ENCODE measurements at places on chromosomes 5 and 9.
A peak's percentile ranks its signal among the peaks of the same experiment; 100 is the strongest.

DNA sequence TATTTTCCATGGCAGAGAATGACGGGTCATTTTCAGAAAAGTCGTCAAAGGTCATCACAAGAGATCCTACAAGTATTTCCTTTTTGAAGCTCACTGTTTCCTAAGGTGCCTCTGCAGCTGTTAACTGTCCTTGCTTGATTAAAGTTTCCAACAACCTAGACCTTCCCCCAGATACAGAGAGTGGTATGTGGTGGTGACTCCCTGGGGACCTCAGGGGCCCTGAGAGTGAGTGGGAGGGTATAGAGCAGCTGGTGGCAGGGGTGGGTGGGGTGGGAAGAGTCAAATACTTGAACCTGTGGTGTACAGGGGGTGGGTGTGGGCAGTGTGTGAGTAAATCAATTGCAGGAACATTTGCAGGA lies 1.6 kb upstream of the CD72 start:
- no peak for DNase-seq

DNA sequence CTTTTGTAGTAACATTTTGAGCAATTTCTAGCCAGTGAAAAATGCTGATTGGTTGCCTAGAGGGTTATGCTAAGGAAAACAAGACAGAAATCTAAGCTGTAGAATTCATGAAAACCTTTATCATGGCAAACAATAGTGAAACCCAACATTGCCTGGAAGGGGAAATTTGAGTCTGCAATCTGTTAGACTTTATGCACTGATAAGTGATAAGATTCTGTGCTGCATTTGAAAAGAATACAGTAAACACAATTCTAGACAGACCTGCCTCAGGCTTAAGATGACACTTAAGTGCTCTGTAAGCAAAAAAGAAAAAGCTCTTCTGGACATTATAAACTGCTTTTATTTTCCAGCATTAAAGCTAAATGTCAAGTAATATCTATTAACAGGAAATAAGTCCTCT lies 519.3 kb downstream of the ISL1 start:
- DNase-seq: no peak

DNA sequence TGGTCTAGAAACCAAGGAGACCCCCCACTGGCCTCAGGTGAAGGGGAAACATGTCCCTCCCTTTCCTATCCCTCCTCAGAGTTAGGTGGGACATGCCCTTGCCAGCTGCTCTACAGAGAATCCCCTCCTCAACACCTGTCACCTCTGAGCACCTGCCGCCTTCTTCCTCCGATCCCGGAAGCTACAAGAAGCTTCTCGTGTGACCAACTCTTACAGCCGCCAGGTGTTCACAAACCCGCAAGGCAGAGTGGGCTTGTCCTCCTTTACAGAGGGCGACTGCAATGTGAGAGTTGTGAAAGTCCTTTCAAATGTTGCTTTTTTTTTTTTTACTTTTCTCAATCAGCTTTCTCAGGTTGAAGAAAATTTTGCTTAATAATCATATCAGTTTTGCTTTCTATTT lies 3.7 kb upstream of the ICE1 start:
- no peak for DNase-seq

DNA sequence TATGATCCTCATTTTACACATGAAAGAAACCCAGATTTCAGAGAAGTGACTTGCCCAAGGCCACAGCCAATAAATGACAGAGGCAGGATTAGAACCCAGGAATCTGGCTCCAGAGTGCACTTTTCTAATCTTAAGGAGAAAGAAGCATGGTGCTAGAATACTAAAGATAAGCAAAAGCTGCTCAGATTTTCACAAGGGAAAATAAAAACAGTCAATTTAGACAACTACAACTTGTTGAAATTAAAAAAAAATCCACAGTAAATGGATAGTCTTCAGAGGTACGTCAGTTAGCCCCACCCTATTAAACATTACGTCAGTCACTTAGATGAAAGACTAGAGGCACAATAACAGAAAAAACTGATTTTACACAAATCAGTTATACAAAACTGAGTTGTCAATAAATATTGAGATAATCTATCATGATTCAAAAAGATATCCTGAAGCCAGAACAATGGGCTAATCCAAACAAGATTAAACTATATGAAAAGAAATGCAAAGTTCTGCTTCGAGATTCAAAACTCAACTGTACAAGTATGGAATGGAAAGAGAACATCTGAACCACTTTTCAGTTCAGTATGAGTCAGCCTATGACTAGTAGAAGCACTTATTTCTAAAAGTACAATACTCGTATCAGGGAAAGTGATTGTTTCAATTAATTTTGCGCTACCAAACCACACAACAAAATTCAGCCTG lies 9.3 kb downstream of the TMEM245 start:
- DNase-seq: no peak

- no peak for DNase-seq
Measured at GRCh38 chr9:125591245-125591644, 115.8 kb downstream of the MAPKAP1 start.

GRCh38 chr5:122680623-122681350 lies 94.1 kb upstream of the SNX2 start:
- no peak for DNase-seq

DNA sequence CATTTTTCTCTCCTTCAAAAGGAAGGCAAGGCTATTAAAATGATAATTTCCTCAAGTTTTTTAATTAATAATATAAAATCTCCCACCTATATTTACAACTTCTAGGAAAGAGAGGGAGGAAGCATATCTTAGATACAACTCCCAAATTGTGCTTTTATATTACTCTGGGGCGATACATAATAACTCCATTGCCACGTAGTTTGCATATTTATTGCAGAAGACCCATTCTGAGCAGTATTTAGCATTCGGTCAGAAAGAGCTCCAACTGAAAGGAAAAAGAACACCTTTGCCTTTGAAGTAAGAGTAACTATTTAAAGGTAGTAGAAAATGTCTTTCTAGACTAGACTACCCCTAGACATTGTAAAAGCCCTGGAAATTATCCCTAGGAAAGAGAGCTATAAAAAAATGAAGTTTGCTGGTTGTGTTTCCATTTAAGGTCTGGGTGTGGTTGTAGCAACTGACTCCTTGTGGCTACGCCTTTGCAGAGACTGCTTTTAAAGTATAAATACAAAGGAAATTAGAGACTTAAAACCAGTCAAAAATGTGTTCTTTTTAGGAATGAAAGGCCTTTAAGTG lies 566.1 kb downstream of the ZNF608 start:
- no peak for DNase-seq

DNA sequence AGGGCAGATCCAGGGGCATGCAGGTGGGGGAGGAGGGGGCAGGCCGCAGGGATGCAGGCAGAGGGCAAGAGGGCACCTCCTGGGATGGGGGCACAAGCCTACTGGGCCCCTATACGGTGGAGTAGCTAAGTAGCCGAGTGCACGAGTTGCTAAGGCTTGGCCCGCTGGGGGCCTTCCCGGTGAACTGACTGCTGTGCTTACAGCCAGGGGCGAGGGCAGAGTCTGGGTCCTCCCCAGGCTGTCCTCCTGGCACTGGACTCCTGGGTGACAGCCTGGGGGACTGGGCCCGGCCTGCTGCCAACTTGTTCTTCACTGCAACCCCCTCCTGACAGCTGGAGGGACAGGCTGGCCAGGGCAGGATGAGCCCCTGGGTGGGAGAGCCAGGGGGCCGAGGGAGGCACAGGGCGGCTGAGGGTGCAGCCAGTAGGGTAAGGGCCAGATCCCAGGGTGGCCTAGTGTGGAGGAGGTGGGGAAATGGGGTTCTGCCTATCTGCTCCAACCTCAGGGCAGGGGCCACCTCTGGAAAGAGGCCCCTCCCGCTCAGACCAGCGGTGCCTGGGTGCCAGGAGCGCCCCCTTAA lies 1.7 kb upstream of the EGFL7 start:
- no peak for DNase-seq

GRCh38 chr5:148607406-148607805 lies 46.9 kb downstream of the HTR4 start:
- no peak for DNase-seq

GRCh38 chr5:35856765-35857351 lies at the start of gene IL7R:
IL7R (plus strand) TSS chr5:35856891; CDS start chr5:35856978, 87 bp downstream.
- no peak for DNase-seq

GRCh38 chr5:58666141-58666540 lies 83.3 kb downstream of the RAB3C start:
- DNase-seq: no peak

- DNase-seq: no peak
Measured at GRCh38 chr9:109052416-109052815, 39.1 kb upstream of the CTNNAL1 start.

GRCh38 chr5:102959055-102959454 lies 160.9 kb downstream of the GIN1 start:
- DNase-seq: no peak

- DNase-seq: no peak
Measured at GRCh38 chr9:127991757-127992274, 11.0 kb upstream of the EEIG1 start.

DNA sequence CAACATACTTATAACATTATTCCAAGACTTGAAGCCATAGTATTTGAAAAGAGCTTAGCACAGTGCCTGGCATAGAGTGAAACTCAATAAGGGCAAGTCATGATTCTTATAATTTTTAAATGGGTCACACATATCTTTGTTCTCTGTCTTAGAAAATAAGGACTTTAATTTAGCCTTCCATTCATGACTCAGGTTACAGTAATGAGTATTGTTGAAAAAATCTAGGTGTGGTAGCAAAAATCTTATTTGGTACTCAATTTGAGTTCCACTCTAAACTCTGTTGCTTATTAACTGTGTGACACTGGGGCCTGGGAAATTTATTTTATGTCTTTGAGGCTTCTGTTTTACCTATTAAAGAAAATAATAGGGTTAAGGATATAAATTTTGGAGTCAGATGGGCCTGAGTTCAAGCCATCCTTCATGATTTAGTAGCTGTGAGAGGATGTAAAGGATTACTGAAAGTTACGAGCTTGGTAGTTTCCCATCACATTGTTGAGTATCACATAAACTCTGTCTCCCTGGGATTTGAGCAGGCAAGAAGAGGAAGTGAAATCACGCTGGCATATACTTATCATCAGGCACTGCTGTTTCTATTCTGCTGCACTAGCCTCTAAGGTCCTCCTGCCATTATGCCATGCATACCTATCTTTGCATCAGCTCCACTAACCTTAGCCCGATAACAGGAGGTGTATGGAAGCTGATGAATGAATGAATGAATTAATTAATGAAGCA lies 1.5 kb downstream of the SPINK9 start:
- DNase-seq: no peak

- DNase-seq: no peak
Measured at GRCh38 chr5:115389799-115390382, 93.4 kb upstream of the CCDC112 start.

GRCh38 chr9:113609562-113610318 lies 146.2 kb downstream of the RGS3 start:
- DNase-seq: peak; percentile 95

GRCh38 chr5:73373814-73374510 lies 74.6 kb downstream of the FOXD1 start:
- DNase-seq: no peak

- no peak for DNase-seq
Measured at GRCh38 chr5:180350296-180350695, 2.8 kb downstream of the GFPT2 start.

DNA sequence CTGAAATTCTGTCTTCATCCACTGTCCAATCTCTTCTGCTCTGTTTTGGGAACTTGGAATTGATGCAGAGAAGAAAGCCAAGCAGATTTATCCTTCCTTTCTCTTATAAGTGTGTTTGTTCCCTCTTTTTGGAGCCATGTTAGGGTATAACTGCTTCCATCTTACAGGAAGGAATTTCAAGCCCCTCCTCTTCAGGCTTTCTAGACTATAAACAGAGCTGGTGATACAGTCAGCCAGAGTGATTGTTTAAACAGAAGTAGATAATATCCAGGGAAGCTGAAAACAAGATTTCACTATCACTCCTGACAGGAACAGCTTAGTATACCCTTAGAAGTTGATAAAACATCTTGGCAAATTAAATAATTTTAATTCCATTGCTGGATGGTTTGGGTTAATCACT lies 102.1 kb upstream of the DMRT1 start:
- no peak for DNase-seq

DNA sequence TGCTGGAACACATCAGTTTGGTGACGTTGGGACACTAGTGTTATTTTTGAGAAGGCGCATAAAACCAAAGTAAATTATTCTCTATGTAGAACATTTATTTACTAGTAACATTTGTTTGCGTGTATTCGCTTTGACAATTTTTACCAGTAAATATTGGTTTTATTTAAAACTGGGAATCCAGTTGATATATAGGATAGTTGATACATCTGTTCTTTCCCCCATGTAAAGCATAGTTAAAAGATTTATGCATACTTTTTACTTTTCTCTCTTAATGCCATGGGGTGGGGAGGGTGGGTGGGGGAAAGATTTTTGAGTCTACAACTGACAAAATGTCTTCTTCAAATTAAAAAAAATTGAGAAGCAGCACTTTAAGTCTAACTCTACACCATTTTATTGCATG lies at the start of gene IGIP:
IGIP (plus strand) TSS at position 301 of the 400 bp plus-strand sequence. CDS start 2,540 bp downstream, outside the sequence.
- no peak for DNase-seq

- DNase-seq: no peak
Measured at GRCh38 chr5:128271859-128272464, 188.4 kb downstream of the SLC12A2 start.

DNA sequence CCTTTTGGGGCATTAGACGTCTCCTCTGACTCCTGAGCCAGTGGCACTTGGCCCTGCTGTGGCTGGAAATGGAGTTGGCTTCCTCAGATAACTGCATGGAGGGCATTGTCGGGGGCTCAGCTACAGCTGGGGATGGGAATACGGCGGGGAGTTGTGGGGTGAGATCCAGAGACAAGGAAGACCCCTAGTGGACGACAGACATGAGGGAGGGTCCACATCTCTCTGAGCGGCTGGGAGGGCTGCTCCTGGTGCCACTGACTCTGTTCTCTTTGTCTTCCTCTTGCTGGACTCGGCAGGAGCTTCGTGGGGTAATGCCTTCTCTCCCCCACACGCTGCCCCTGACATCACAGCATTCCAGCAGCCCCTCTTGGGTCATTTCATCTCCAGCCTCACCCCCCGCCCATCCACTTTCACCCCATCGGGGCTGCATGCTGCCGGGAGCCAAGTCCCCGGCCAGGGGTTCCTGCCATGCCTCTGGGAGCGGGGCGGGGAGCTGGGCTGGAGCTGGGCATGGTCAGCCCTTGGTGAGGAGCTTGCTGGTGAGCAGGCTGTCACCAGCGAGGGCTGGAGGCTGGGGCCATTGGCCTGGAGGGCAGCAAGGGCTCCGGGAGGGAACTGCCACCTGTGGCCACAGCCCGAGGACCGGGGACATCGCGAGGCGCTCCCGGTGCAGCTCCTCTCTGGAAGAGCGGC lies 172.3 kb downstream of the CACNA1B start:
- DNase-seq: peak; percentile 67

DNA sequence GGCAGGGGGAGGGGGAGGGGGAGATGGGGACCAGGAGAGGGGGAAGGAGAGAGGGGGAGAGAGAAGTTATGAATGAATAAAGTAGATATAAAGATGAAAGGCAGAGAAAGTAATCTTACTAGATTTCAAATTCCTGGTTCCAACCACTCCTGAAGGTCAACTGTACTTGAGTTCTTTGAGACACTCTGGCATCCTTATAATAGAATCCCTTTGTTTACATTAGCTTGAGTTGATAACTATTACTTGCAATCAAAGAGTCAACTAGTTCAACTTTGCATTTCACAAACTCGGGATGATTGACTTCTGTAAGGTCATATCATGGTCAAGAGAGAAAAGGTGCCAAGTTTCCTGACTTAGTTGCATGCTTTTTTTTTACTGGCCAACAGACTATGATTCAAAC lies 42.2 kb downstream of the BAAT start:
- no peak for DNase-seq

Data from aorta (tissue), 5 donors.